EL (cell line): ENCODE measurements at places on chromosomes 11 and 22.

- no peak for DNase-seq
Measured at GRCh38 chr22:17314487-17314886, 54.8 kb upstream of the CECR2 start.

GRCh38 chr11:110921742-110922521 lies 209.7 kb upstream of the ARHGAP20 start:
- DNase-seq, result no peak

DNA sequence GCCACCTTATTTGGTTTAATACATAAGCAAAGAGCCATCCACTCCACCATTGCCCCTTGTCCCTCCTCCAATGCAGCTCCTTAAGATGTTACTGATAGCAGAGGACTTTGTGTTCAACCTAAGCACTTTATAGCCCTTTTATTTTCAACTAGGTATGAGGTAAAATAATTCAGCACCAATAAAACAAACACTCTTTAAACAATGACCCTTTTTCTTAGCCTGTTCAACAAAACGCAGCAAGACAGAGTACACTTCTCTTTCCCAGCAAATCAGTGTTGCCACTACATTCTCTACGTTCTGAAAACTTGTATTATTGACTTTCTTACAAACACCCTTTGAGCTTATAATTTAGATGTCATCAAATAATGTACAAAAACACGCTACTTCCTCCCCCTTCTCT lies 104.0 kb upstream of the IGLL5 start:
- no peak for DNase-seq

- no peak for DNase-seq
Measured at GRCh38 chr11:64072871-64073270, 37.1 kb downstream of the FLRT1 start.

DNA sequence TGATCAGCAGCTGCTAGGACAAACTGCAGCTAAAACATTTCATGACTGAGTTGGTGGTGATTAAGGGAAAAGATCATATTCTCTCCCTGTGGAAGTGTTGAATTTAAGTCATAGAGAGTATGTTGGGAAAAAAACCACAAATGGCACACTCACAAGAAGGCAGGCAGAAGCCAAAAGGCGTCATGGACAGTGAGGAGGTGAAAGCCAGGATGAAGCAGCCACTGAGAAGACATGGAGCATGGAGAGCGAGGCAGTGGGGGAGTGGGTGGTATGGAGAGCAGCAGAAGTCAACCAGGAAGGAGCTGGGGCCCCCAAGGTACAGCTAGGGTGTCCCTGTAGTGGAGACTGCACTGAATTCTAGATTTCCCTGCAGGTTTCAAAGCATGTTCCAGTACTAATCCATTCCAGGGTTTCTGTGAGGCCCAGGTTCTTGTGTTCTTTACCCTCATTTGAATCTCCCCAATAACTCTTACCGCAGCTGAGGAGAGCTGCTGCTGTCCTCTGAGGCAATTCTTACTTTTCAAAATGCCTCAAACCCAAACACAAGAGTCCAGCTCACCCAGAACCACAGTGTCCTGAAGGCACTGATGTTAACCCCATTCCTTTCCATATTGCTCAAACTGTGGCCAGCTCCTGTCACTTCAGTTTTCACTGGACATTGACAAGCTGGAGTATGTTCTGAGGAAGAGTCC lies 191.8 kb upstream of the E2F8 start:
- DNase-seq, result peak; percentile 86

GRCh38 chr11:1888347-1888753 lies 3.3 kb downstream of the PRR33 start:
- no peak for DNase-seq

DNA sequence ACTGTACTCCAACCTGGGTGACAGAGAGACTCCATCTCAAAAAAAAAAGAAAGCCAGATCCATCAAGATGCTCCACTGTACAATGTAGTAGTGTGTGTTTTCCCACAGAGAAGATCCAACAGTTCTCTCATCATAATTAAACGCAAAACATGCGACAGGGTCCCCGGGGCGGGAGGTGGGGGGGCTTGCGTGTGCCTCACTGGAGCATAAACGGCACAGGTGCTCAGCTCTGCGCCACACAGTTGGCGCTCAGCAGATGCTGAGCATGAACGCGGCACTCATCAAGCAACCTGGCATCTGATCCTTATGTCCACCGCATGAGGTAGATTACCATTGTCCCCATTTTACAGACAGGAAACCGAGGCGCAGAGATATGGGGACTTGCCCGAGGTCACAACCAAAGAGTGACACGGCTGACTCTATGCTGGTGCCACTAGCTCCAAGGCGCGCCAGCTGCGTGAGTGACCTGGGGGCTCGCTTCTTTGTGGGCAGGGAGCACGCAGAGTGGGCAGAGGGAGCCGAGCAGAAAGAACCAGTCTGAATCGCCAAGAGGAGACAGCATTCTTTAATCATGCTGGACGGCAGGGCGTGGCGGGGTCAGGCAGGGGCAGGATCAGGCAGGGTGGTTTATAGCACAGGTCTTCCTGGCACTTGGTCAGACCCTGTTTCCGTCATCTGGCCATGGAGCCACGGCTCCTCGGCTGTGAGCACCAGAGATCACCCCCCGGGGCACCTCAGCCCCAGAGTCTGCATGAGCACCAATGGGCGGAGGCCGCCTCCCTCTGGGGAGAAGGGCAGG lies 8.2 kb downstream of the C1QTNF6 start:
- DNase-seq, result no peak

- no peak for DNase-seq
Measured at GRCh38 chr22:47681411-47682165, 919.1 kb downstream of the TBC1D22A start.

DNA sequence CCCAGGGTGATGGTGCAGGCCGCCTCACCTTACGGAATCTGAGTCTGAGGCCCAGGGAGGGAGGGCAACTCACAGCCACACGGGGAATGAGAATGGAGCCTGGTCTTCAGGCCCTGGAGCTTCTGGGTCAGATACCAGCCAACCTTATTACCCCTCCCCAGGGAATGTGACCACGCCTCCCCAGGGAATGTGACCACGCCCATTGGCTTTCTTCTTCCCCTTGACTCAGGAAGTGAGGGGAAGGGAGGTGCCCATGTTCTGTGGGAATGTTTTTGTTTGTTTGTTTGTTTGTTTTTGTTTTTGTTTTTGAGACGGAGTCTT lies 57.5 kb upstream of the RBFOX2 start:
- peak; percentile 26 for DNase-seq

GRCh38 chr11:69010361-69010891 lies 2.6 kb downstream of the MRGPRF start:
- peak; percentile 37 for DNase-seq

DNA sequence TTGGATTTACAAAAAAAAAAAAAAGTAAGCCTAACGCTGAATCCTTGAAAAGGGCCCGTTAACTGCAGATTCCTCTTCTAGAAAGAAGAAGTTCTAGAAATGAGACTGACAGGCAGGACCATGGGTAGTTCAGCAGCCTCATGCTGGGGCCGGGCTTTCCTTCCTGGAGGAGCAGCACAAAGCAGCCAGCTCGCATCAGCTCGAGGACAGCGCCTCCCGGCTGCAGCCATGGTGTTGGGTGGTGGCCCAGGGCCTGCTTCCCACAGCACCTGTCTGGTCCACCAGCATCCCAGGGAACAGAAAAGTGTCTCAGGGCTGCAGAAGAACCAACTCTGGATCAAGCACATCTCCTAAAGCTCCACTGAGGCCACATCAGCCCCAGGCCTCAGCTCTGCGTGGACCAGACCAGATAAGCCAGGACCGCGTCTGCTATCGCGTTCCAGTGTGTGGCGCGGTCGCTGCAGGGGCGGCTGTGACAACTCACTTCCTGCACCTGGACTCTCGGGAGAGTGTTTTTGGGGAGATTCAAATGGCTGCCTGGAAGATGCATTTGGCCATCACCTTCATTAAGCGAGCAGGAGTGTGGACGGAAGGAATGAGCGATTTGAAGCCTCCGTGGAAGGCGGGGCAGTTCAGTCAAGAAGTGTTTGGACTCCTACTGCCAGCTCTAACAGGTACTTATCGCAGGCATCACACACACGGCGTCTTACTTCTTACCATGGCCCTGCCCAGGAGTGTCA lies 53.5 kb downstream of the MYH9 start:
- DNase-seq, result no peak

GRCh38 chr22:26194877-26195276 lies 25.6 kb downstream of the SEZ6L start:
- DNase-seq, result no peak

DNA sequence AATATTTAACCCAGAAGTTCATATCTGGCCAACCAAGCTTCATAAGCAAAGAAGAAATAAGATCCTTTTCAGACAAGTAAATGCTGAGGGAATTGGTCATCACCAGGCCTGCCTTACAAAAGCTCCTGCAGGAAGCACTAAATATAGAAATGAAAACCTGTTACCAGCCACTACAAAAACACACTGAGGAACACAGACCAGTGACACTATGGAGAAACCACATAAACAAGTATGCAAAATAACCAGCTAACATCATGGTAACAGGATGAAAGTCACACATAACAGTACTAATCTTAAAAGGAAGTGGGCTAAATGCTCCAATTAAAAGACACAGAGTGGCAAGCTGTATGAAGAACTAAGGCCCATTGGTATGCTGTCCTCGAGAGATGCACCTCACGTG lies 311.4 kb downstream of the DYNC2H1 start:
- DNase-seq, result peak; percentile 12

GRCh38 chr11:123654566-123655081 lies at the start of gene SCN3B:
Gene SCN3B, minus strand, starts transcription at chr11:123654624. Its CDS starts 823 bp downstream, at chr11:123653801.
- DNase-seq, result peak; percentile 71

DNA sequence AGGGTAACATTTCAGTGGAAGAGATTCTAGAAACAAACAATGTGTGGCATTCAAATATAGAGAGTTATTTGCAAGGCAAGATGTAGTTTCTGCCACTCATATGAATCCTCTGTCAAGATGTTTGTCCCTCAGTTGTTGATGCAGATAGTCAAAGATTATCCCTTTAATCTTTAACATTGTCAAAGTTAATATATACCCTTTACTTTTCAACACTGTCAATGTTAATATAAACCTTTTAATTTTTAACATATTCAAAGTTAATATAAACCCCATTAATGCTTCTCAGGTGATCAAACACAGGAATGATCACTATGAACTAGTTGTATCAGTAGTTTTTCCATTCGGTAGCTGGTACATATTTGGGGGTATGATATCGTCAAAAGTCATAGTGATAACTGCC lies 51.9 kb upstream of the PICALM start:
- no peak for DNase-seq

DNA sequence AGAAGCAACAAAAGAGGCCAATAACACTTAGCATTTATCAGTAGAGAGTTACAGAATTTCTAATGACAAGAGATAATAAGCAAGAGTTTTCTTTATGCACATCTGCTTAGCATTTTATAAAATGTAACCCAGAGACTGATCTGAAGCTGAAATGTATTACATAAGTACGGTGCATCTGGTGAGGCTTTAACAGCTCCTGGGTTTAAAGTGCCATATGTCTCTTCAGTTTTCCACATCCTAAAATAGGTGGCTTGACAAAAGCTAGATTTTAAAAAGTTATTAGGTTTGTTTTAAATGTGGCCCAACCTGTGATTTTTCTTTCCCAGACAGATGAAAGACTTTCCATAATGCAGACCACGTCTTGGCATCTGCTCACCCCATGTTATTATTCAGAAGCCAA lies 620.7 kb upstream of the ARHGAP42 start:
- no peak for DNase-seq

GRCh38 chr11:105111145-105111944 lies 28.2 kb downstream of the CARD18 start:
- no peak for DNase-seq

DNA sequence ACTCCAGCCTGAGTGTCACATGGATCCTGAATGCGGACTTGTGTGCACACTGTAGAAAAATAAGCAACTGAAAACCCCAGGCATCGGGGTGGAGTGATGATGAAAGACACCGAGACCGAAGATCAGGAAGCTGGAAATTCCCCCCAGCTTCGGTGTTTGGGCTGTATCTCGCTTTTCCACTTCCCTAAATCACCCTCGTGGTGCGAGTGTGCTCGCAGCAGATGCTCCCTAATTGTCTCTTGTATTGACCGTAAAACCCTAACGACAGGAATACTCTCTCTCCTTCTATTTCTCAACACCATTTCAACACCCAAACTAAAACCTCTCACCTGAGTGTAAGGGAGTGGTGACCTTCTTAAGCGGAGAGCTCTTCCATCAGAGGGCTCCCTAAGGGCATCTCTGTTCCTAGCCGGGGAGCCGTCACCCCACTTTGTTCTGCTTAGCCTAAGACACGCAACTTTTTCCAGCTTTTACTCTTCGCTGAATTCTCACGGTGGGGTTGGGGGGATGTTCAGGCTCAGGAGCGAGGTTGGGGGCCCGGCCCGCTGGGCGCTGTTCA lies 635 bp upstream of the GRK3 start:
- DNase-seq, result no peak

- DNase-seq, result no peak
Measured at GRCh38 chr11:105618343-105618955, 8.6 kb downstream of the GRIA4 start.

GRCh38 chr11:66176650-66177049 lies 91.8 kb upstream of the RAB1B start:
- DNase-seq, result no peak

- DNase-seq, result peak; percentile 83
Measured at GRCh38 chr11:64355078-64355940, 3.7 kb upstream of the RPS6KA4 start.

DNA sequence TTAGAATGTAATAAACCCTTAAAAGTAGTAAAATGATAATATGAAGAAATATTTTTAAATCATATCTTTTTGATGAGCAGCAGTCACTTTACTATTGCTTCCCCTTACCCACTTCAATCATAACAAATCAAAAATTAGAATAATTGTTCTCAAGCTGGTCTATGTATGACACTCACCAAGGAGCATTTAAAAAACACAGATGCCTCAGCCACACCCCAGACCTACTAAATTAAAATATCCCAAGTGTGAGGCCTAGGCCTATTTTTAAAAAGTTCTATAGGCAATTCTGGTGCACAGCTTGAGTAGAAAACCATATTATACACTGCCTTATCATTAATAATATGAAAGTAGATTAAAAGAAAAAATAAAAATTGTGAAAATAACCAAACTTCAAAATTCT lies 15.2 kb downstream of the KIF18A start:
- DNase-seq, result no peak

DNA sequence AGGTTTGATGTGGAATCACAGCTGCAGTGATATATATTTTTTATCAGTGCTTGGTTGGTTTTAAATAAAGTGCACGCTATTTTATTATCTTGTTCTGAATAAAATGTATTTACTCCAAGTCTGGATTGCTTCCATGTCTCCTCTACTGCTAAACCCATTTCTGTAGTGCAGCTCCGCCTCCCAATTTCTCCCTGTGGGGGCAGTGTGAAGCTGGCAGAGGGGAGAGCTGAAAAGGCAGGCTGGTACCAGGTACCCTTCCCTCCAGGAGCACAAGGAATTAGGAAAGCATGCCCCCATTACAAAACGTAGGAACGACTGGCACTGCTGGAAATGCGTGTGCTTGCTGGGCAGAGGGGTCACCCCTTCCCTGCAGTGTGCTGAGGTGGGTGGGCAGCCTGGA lies 934 bp upstream of the TMEM132A start:
- no peak for DNase-seq

GRCh38 chr22:44735518-44736428 lies 16.6 kb upstream of the ARHGAP8 start:
- DNase-seq, result peak; percentile 45

- no peak for DNase-seq
Measured at GRCh38 chr11:107331728-107332127, 125.9 kb downstream of the CWF19L2 start.

GRCh38 chr22:48743601-48744282 lies 1083.9 kb downstream of the BRD1 start:
- DNase-seq, result no peak

GRCh38 chr22:17471886-17472535 lies 91.3 kb upstream of the SLC25A18 start:
- peak; percentile 8 for DNase-seq
